ENCODE measurements at places on chromosomes 6 and 20.
A peak's percentile ranks its signal among the peaks of the same experiment; 100 is the strongest.

DNA sequence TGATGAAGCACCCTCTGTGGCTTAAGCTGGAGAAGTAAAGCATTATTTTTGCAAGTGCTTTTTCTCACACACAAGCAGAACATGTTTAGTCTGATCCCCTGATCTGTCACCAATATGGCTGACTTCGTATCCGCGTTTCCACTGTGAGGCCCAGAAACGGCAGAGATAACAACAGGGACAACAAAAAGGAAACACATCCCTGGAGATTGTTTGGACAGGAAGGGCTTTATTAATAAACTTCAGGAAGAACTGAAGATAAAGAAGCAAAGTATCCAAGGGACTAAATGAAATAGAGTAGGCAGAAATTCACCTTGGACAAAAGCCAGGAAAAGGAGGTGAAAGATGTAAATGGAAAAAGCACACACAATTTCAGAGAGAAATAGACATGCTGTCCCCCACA lies 49.2 kb downstream of the RARS2 start:
- DNase-seq: peak; percentile 28

DNA sequence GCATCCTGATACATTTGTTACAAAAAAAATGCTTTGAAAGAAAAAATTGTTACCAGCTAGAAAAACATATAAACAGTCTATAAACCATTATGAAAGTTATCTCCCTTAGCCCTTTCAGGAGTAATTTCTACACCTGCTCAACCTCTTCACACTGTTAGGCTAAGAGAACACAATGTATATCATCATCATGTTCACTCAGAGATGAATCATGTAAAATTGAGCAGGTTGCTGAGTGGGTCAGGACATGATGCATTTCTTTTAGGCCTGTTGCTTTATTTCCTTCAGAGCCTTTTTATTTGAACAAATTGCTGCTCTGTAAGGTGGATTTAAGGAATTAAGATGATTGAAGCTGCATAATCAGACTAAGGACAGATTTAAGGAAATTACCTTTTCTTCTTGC lies 531.3 kb upstream of the MAN1A1 start:
- no peak for DNase-seq

- no peak for DNase-seq
Observed at GRCh38 chr20:20549704-20550103, 162.7 kb downstream of the RALGAPA2 start.

- DNase-seq: no peak
Observed at GRCh38 chr6:15363523-15364400, 117.9 kb downstream of the JARID2 start.

DNA sequence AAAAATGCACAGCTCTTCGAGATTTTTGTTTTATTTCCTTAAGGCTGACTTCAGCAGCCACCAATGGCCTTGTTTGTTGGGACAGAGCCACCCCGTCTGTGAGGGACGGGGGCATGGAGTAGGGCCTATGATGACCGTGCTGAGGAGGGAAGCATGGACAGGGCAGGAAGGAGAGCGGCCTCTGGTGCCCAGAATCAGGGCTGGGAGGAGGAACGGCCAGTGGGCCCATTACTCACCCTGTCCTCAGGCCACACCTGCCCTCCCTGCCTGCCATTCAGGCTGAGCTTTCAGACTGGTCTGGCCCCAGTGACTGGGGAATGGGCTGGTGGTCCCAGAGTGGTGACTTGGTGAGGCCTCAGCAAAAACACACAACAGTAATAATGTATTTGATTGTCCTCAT lies 104.4 kb downstream of the SMOC2 start:
- DNase-seq: no peak

DNA sequence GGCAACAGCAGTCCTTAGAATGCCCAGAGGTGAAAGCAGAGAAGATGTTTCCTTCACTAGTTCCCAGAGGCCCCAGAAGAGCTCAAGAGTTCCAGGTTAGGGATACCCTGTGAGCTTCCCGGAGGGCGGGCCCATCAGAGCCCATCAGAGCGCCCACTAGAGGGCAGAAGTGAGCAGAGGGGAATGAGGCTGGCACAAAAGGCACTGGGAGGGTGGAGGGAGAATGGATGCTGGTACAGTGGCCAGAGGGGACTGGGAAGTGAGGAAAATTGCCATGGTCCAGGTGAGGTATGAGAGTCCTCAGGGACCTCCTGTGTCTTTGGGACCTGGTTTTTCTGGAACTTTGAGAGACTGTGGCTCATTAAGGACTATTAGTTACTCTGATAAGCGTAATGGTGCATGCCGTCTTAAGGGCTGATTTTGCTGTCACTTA lies 57.3 kb downstream of the LINC00237 start:
- peak; percentile 26 for DNase-seq

DNA sequence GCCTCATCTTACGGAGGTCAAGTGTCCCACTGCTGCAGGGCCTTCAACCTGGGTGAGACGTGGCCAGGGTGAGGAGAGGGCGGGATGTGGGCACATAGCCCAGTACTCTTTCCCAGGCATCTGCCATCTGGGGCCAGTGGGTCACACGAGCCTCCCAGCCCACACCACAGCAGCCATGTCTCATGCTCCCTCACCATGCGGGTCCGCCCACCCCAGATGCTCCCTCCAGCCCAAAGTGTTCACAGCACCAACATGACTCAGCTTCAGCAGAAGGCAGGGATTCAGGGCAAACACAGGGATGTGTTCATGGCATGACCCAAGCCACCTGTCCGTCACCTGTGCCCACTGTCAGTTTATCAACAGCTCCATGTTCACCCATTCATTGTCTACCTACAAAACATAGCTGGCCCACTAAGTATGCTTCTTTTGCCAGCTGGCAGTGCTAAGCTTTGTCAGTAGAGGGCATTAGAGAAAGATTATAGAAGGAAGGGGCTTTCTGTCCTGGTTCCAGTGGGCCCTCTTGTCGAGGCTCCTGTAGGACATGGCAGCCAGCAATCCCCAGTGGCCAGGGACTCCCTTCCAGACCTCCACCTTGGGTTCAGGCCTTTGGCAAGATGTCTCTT lies 109.2 kb downstream of the FOXF2 start:
- no peak for DNase-seq

DNA sequence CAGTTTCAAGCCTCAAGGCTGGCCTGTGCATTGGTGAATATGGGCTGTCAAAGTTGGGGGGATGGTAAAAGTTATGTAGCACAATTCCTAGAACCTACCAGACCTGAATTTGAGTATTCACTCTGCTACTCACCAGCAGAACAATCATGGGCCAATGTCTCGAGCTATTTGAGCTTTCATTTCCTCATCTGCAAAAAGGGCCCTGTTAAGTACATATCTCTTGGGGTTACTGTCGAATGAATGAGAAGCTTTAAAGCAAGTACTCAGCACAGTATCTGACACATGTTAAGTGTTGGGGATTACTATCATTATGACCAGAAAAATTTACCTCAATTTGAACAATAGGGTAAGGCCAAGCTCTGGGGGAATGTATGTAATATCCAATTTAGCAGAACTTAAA lies 13.5 kb upstream of the ENPP4 start:
- no peak for DNase-seq

- no peak for DNase-seq
Observed at GRCh38 chr6:52555518-52556233, 21.2 kb downstream of the TRAM2 start.

- no peak for DNase-seq
Observed at GRCh38 chr6:86255973-86256372, 613.3 kb upstream of the SYNCRIP start.

DNA sequence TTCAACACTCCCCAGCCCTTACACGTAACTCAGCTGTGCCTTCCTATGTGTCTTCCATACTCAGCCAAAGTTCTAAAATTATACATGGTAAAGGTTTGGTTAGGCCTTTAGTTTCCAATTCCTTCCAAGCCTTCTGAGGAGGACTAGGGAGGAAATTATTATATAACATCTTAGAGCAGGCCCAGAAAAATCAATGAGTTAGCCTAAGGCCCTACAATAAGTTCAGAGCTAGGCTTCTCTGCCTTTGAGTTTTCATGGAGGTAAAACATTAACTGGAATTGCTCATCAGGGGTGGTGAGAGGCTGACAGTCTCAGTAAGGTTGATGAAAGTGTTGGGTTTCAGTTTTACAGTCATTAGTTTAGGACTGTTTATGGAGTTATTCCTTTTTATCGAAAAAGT lies 286.0 kb downstream of the ADGB start:
- DNase-seq: no peak

GRCh38 chr20:5606350-5606749 lies 143.9 kb upstream of the SHLD1 start:
- DNase-seq: no peak

DNA sequence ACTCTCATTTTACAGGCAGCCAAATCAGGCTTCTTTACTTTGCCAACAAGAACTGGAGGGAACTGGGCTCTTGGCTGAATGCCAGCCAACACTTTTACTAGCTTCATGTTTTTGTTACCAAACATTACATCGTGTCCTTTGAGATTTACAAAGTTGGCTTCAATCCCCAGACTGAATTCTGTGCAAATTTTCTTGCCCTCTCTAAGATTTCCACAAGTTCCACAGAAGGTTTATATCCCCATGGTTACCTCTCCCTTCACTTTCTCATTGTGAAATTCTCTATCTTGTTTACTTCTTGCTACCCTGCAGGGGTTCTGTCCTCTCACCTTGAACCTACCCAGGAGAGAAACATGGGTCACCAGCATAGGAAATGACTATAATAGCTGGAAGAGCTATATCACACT lies 37.6 kb upstream of the PLCB1 start:
- peak; percentile 86 for DNase-seq

GRCh38 chr6:137111296-137112066 lies 62.0 kb downstream of the IL22RA2 start:
- no peak for DNase-seq

GRCh38 chr20:25319241-25320034 lies 71.2 kb downstream of the ABHD12 start:
- DNase-seq: peak; percentile 22

DNA sequence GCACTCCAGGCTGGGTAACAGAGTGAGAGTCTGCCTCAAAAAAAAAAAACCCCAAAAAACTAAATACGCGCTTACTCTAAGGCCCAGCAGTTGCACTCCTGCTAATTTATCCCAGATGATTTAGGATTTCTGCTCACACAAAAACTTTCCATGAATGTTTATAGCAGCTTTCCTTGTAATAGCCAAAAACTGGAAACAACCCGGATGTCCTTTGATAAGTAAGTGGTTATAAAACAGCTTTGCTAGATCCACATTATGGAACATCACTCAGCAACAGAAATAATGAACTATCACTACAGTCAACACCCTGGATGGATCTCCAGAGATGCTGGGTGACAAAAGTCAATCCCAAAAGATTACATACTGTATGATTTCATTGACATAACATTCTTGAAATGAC lies 220.4 kb upstream of the JARID2 start:
- DNase-seq: no peak

Measured in stomach (tissue), 19 donors.